ENCODE measurements at places on chromosomes 1 and 21.

GRCh38 chr1:41323243-41323642 lies 38.0 kb upstream of the FOXO6 start:
- DNase-seq, result no peak

GRCh38 chr1:221644145-221644448 lies 97.8 kb downstream of the DUSP10 start:
- no peak for DNase-seq

DNA sequence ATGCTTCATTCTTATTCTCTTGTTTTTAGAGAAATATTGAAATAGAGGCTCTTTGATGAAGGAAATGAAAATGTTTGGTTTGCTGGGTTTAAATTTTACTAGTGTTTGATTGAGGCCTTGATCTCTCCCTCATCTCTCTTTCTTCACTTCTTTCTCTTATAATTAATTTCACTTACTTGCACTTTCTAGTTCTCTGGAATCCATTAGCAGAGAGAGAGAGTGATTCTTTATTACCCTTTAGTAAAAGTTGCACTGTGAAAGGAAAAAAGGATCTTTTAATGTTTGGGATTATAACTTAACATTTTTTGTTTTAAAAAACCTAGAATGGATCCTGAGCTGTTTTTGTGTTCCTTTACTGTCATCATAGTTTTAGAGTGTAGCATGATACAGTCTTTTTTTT lies 12.2 kb downstream of the RPRD2 start:
- no peak for DNase-seq

DNA sequence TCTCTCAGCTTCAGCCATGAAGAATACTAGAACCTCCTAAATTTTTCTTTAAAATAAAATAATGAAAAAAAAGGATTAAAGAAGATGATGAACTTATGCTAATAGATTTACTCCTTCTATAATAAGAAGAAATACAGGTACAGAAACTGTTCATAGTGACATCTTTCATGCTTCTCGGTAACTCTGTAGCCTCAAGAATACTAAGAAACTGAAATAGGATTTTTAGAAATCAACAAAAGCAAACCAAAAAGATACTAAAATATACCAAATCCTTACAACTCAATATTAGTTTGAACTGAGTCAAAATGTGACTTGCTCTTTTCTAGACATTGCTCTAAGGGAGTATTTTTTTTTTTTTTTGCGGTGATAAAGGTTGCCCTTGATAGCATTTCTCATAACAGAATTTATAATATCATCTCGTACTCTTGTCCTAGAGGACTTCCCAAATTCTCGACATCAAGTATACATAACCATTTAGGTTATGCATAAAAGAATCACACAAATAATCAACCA lies 42.8 kb downstream of the ZZZ3 start:
- no peak for DNase-seq

- DNase-seq, result no peak
Measured at GRCh38 chr1:219330669-219331068, 157.0 kb downstream of the LYPLAL1 start.

DNA sequence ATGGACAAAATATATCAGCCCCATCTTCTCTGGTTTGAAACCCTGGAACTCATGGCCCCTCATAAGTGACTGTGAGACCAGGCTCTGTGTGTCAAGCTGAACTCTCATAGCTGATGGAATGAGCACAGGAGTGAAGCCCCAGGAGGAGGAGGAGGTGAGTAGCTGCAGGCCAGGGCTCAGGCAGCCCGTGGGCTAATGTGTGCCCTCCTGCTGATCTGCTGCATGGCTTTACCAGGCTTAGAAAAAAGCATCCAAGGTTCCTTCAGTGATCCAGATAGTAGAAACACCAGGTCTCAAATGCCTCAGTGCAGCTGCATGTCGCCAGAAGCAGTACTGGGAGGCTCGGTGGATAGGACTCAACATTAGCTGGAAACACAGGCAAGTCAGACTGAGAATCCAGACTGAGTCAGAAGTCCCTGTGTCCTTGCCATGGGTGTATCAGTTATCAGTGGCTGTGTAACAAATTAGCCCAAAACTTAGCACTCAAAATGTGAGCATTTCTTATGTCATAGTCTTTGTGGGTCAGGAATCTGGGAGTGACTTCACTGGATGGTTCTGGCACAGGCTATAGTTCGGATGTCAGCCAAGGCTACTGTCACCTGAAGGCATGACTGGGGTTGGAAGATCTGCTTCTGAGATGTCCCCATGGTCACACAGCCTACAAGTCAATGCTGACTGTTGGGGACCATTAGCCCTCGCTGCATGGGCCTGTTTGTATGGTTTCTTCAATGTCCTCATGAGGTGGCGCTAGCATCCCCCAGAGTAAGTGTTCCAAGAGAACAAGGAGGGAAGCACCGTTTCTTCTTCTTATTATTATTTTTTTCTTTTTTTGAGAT lies 255.4 kb upstream of the IRF2BP2 start:
- no peak for DNase-seq

DNA sequence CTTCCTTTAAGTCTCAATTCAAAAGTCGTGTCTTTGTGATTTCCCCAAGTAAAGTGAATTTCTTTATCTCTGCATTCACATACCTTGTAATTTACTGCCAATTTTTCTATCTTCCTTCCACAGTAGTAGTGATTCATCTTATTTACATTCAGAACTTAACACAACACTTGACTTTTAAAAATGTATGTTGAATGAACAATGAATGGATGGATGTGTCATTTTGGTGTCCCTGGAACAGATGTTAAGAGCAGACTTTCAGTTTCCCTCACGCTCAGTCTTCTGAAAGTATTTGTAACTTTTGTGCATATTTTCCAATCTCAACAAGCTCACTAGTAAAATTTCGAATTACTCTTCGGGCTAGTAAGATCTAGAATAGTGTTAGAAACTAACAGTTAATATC lies 352.0 kb downstream of the HHIPL2 start:
- no peak for DNase-seq

- DNase-seq, result no peak
Measured at GRCh38 chr1:110083061-110083865, 12.8 kb upstream of the ALX3 start.

GRCh38 chr1:108314815-108315214 lies 70.9 kb upstream of the NBPF4 start:
- no peak for DNase-seq

- no peak for DNase-seq
Measured at GRCh38 chr1:234199476-234200127, 173.7 kb upstream of the COA6 start.

Data from stimulated activated CD4-positive, alpha-beta T cell treated with anti-CD3 and anti-CD28 coated beads, Interleukin-15, amount 100 ng/mL, for 1 hour (primary cell).